ENCODE measurements at places on chromosomes 1 and 21.

DNA sequence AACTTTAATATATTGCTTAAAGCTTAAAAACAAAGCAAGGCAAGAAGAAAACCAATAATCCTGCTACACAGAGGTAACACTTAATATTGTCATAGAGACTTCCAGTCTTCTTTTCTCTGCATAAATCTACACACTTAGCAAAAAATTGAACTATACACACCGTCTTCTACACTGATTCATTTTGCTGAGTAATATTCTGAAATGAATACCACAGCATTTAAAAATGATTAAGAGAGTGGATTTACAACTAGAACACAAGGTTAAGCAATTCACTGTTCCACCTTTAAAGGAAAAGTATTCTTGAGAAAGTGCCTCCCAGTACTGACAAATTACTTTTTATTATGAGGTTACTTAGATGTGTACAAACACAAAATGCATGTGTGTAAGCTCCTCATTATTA lies 22.2 kb upstream of the ITPKB start:
- DNase-seq: no peak

- DNase-seq: peak; percentile 5
Observed at GRCh38 chr1:41242342-41243078, 404 bp upstream of the SCMH1 start.

- DNase-seq: no peak
Observed at GRCh38 chr1:7561331-7561921, 209.7 kb upstream of the VAMP3 start.

DNA sequence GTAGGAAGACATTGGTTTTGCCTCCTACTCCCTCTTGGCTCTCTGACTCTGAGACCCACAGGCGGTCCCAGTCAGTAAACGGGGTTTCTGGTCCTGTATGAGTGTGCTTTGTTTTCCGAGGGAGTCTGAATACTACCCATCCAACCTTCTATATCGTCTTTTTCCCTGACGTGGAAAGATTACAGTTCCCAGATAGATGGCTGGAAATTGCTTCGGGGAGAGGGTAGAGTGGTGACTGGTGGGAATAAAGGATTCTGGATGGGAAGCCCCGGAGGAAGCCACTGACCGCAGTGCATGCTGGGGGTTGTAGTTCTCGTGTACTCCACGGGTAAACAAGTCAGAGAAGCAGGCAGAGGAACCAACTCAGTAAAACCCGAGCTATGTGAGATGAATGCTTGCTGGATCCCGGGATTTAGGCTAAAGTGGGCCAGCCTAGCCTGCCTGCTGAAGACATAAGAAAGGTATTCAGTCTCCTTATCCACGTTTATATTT lies 66.2 kb upstream of the IRF2BP2 start:
- peak; percentile 58 for DNase-seq

DNA sequence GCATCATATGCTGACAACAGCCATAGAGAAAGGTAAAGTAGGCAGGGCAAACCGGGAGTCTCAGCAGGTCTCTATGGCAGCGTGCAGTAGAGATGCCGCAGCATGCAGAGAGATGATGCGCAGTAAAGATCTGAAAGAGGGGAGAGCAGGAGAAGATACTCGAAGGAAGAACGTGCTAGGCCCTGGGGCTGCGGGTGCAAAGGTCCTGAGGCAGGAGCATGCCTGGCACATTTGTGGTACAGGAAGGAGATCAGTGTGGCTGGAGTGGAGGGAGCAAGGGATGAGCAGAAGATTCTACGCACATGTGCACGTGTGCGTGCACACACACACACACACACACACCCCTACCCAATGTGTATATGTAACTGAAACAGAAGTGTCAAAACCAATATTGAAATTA lies 45.0 kb downstream of the ARHGEF10L start:
- no peak for DNase-seq

DNA sequence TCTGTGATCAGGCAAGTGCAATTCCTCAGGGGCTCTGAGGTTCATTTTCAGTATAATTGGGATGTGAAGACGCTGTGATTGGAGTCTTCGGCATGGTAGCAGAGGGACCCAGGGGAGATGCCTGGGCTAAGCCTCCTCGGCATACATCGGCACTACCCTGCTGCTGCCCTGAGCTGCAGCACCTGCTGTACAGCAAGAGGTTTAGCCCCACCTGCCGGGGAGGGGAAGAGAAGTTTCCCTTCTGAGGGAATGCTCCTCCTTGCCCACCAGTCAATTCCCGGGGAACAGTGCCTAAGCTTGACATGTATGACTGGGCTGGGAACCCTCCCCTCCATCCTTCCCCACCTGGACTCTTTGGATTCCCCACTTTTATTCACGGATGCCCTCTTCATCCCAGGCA lies 24.9 kb downstream of the CNIH3 start:
- no peak for DNase-seq

DNA sequence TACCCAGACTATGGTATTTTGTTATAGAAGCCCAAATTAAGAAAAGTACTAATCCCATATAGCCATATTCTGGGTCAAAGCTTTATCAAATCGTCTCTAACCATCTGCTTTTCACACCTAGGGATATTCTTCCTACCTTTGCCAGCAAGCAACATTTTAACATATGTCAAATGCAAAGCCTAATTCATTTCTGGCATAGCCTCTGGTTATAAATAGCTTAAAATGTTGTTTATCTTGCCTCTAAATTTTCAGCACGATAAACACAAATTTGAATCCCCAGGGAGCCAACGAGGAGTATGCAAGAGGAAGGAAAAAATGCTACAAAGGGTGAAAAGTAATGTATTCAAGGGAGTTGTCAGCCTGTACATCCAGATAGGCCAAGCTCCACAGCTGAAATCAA lies 357.2 kb downstream of the KCNH1 start:
- no peak for DNase-seq

DNA sequence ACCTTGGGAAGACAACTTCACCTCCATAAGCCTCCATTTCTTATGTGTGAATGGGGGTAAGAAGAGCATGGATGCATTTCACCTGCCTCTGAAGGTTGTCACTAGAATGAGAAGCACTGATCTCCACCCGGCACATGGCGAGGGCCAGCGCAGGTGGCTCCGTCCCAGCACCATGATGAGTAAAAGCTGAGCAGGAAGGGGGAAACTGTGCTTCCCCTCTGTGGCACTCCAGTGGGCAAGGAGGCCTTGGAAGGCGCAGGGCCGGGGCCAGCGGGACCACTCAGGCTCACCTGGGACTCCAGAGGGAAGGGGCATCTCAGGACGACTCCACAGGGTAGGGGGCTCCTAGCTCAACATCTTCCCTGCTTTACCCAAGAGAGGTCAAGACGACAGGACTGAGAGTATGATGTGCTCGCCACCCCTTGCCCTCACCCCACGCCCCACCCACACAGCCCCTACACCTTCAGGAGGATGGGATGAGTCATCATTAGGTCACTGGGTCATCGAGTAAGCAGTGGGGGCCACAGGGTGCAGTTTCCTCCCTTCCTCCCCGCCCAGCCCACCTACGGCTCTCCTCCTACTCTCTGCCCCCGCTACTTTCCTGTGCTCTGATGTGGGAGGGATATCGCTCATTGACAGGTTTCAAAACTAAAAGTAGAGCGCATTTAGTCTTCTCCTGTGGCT lies 112.1 kb downstream of the HIVEP3 start:
- peak; percentile 20 for DNase-seq

GRCh38 chr1:20590306-20590777 lies 1.4 kb downstream of the CDA start:
- no peak for DNase-seq

- no peak for DNase-seq
Observed at GRCh38 chr21:35028451-35028978, 20.6 kb downstream of the RUNX1 start.

DNA sequence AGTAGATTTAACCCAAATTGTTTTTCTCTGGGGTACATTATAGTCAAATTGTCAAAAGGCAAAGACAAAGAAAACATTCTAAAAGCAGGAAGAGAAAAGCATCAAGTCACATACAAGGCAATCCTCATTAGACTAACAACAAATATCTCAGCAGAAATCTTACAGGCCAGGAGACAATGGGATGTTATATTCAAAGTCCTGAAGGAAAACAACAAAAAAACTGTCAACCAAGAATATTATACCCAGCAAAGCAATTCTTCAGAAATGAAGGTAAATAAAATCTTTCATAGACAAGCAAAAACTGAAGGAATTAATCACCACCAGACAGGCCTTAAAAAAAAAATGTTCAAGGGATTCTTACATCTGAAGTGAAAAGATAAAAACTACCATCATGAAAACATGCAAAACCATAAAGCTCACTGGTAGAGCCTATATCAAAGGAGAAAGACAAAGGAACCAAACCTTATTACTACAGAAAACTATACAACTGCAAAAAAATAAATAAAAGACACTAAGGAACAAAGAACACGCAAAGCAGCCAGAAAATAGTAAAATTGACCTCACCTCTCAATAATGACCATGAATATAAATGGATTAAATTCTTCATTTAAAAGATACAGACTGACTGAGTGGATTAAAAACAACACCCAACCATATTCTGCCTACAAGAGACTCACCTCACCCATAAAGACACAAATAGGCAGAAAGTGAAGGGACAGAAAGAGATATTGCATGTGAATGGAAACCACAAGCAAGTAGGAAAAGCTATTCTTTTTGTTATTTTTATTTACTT lies 113.8 kb upstream of the ZC3H11B start:
- no peak for DNase-seq

DNA sequence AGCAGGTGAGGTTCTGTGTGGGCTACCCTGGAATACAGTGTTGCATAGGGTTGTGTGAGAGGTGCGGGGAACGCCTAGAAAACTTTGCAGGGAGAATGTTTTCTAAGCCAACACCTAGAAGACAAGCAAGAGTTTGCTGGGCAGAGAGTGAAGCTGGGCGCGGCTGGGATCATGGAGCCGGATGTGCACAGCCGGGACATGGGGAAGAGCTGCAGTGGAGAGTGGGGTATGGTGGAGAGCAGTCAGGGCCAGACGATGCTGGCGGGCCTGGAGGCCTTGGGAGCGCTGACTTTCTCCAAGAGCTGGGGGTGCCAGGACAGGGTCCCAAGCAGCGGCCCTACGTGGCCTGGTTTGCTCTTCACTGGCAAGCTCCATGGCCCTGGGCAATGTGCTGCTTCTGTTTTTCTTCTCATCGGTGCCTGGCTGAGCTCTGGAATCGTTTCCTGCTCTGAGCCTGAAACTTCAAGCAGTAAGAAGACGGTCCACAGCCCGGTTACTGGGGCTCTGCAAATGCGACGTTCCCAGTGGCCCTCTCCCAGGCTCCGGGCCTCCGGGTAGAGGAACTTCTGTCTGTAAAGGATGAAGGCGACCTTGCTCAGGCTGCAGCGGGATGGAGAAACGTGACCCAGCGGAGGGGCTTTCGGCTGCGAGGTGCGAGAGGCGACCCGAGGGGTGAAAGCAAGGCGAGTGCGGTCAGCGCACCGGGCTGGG lies 51.9 kb upstream of the CD34 start:
- no peak for DNase-seq

All from CD8-positive, alpha-beta T cell (primary cell).